ENCODE measurements at places on chromosomes 5 and 9. TPM values are rescaled to one million over a fixed set of nuclear protein-coding genes. Genes with fewer than 3 reads are reported as not detected.

GRCh38 chr5:65070026-65070425 is 301.3 kb downstream of the CWC27 start:
- DNase-seq: no peak

DNA sequence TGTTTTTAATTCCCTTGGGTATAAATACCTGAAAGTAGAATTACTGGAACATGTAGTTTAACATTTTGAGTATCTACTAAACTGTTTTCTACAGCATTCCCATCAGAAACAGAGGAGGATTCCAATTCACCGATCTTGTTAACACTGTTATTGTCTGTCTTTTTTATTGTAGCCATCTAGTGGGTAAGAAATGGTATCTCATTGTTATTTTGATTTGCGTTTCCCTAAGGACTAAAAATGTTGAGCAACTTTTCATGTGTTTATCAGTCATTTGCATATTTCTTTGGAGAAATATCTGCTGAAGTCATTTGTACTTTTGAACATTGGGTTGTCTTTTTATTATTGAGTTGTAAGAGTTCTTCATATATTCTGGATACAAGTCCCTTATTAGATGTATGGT is 135.2 kb upstream of the NFIL3 start:
- DNase-seq: no peak

DNA sequence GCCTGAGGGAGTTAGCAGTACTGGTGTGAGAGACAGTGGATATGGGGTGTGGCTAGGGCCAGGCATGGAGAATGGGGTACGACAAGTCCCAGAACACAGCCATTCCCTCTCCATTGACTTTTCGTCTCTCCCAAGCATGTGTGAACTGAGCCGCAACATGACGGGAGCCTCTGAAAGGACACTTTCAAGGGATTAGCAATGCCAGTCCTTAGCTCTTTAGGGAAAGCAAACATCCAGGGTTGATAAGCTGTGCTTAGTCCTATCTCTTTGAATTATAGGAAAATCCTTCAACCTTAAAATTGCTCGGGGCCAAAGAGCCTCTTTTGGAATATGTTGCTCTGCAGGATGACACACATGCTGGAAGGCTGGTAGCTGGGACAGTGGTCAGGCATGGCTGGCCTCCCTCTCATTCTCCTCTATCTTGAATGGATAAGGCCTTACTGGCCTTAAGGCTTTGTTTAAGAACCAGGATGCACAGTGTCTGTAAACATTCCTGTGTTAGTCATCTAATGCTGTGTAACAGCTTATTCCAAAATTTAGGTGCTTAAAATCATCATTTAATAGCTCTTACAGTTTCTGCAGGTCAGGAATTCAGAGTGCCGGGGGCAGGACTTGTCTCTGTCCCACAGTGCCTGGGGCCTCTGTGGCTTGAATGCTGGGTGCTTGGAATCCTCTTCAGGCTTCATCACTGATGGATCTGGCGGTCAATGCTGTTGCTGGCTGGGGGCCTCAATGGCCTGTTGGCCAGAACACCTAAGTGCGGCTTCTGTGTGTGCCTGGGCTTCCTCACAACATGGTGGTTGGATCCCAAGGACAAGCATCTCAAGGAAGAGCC is 95.3 kb downstream of the PTTG1 start:
- DNase-seq: no peak

- DNase-seq: peak; percentile 36
Measured at GRCh38 chr9:72271613-72272478, 93.2 kb downstream of the ZFAND5 start.

DNA sequence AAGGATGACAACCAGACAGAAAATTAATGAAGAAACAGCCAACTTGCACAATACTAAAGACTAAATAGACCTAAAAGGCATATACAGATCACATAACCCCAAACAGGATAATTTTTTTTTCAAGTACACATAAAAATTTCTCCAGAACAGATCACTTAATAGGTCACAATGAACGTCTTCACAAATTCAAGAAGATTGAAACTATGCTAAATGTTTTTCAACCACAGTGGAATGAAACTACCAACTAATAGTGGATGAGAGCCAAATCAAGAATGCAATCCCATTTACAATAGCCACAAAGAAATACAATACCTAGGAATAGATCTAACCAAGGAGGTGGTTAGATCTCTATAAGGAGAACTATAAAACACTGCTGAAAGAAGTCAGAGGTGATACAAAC is 145.8 kb downstream of the TMEM232 start:
- no peak for DNase-seq

GRCh38 chr5:111689357-111689935 is 67.5 kb downstream of the NREP start:
- DNase-seq: no peak

- no peak for DNase-seq
Measured at GRCh38 chr5:39757131-39757530, 332.4 kb upstream of the DAB2 start.

- DNase-seq: no peak
Measured at GRCh38 chr5:154721481-154722058, 33.6 kb upstream of the LARP1 start.

GRCh38 chr5:134642931-134643530 is 5.6 kb upstream of the SEC24A start:
- DNase-seq: no peak

- DNase-seq: no peak
Measured at GRCh38 chr5:51465165-51465564, 81.9 kb downstream of the ISL1 start.

DNA sequence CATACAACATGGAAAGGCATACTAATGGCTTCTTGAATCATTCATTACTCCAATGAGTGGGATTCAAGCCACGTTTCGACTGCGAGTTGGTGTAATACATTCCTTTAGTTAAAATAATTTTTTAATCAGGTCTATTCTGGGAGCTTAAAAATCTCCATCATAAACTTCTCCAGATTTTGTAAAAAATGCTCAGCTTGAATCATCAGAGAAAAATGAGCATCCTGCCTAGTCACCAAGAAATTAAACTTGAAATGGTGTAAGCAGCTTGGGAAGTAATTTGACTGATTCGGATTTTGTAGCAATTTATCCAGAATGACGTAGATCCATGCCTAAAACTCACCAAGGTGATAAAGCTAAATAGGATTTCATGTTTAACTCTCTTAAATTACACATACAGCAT is 165.7 kb downstream of the SLCO4C1 start:
- no peak for DNase-seq

DNA sequence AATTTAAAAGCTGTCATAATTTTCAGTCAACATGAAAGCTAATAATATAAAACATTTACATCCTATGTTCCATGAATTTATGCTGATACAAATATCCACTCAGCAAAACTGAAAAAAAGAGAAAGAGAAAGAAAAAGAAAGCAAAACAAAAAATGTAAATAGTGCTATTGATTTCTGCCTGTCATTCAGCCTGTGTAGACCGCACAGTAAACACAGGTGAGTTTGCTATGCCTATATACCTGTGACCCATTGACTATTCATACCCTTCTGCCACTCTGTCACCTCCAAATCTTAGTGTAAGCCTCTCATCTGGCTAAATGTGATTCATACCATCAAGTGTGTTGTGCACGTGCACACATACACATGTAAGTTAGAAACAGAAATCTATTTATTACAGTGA is 359.0 kb upstream of the RORB start:
- no peak for DNase-seq

DNA sequence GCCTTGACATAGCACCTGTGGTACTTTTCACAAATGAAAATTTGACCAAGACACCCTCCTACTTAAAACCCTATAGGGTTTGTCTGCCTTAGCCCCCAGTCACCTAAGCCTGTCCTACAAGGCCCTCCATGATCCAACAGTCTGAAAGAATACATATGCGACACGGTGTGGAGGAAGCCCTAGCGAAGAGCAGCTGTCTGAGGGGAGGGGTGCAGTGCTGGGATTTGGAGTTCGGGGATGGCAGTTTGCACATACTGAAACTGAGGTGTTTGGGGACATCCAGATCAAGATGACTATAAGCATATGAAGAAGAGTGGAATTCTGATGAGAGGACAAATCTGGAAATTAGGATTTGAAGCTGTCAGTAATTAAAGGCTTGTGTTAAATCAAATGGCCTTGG is 7.2 kb upstream of the MYORG start:
- DNase-seq: no peak

GRCh38 chr9:131240047-131240921 is 36.0 kb downstream of the FAM78A start:
- DNase-seq: no peak

GRCh38 chr9:110028271-110028670 is 179.7 kb downstream of the C9orf152 start:
- no peak for DNase-seq

The GRHPR gene
- total RNA-seq: 87.0 TPM

The STPG3 gene
- total RNA-seq: not detected

The NUTM2G gene
- not detected for total RNA-seq

The GLRA1 gene
- not detected for total RNA-seq

The C5orf34 gene
- 0.79 TPM for total RNA-seq

The IGFBPL1 gene
- not detected for total RNA-seq

The IFNB1 gene
- total RNA-seq: not detected

The SLC12A7 gene
- total RNA-seq: 61.6 TPM

The SH3TC2 gene
- total RNA-seq: 0.89 TPM

The GABRA1 gene
- not detected for total RNA-seq

The GOLM1 gene
- total RNA-seq: 14.4 TPM

All from upper lobe of left lung (tissue), 6 donors.